ENCODE measurements at places on chromosomes 1 and 21. TPM values are rescaled to one million over a fixed set of nuclear protein-coding genes. Genes with fewer than 3 reads are reported as not detected.

GPR25 gene
- not detected for total RNA-seq

SH2D2A gene
- total RNA-seq = 200 TPM

LRP8 gene
- 58.0 TPM for total RNA-seq

CHIA gene
- total RNA-seq = not detected

CRNN gene
- total RNA-seq = not detected
